ENCODE measurements at places on chromosomes 11 and 22.

DNA sequence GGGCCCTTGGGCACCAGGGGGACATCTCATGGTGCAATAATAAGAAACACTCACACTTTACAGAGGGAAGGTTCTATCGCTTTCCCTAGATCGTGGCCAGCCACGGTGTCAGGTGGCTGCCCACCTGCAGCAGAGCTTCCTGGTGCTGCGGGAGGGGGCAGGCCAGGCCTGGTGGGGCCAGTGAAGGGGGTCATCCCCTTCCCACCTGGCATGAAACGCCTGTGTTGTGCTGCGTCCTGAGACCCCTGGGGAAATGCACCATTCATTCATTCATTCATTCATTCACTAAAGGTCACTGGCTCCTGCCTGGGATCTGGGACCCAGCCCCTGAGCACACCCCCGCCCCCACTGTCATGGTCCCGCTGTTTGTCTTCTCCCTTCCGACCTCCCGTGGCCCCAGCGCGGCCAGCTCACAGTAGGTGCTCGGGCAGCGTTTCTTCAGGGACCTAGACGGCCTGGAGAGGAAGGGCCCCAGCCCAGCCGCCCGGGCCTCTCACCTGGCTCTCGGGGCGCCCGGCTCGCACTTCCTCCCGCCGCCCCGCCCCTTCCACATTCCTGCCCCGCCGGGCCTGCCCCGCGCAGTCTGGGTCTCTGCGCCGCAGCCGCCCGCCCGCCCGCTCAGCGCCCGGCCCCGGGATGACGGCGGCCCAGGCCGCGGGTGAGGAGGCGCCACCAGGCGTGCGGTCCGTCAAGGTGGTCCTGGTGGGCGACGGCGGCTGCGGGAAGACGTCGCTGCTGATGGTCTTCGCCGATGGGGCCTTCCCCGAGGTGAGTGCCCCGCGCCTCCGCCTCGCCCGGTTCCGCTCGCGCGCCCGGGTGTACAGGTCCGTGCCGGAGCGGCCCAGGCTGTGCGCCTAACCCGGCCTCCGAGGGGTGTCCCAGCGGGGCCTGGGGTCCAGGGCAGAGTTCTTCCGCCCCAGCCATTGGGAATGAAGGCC is at the start of gene RHOD:
RHOD (plus strand) TSS at position 581 of the 938 bp plus-strand sequence; CDS start at position 637, 56 bp downstream.
- no peak for DNase-seq

DNA sequence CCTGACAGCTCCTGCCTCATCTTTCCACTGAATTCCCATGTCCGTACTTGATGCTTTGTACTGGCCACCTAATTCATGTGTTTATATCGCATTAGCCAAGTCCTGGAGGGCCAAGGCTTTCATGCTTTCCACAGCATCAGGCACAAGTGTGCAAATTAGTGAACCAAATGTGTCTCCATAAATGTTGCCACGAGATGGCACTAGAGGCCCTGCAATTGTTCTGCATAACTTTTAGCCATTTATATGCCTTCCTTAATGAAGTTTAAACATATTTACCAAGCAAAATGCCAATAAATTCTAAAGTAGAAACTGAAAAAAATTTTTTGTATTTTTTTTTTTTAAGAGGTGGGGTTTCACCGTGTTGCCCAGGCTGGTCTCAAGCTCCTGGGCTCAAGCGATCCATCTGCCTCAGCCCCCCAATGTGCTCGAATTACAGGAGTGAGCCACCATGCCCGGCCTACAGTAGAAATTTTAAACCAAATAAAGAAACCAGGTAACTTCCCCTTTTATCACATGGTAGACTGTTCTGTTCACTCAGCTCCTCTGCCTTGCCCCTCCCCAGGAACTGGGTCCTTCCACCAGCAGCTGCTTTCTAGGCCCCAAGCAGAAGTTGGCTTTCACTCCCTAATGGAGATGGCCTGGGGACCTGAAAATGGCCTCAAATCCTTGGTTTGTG is 20.8 kb upstream of the IL18BP start:
- DNase-seq = no peak

DNA sequence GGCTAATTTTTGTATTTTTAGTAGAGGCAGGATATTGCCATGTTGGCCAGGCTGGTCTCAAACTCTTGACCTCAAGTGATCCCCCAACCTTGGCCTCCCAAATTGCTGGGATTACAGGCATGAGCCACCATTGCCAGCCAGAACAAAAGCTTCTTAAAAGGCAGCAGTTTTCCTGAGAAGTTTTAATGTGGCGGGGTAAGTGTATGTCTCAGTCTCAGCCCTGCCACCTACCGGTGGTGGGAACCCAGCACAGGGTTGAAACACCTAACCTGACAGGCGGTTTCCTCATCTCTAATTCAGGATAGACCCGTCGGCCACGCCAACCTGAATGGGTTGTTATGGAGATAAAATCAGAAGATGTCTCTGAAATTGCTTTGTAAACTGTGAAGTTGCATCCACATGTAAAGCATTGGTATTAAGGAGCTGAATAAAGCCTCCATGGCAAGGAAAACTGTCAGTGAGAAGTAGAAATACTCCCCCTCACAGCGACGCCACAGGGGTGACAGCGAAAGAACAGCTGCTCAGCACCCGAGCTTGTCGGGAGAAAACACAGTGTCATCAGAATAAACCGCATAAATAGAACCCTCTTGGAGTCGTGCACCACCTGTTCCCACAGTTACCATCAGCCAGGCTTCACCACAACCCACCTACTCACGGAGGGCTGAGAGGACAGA is 165.9 kb upstream of the NCAM1 start:
- DNase-seq = no peak

DNA sequence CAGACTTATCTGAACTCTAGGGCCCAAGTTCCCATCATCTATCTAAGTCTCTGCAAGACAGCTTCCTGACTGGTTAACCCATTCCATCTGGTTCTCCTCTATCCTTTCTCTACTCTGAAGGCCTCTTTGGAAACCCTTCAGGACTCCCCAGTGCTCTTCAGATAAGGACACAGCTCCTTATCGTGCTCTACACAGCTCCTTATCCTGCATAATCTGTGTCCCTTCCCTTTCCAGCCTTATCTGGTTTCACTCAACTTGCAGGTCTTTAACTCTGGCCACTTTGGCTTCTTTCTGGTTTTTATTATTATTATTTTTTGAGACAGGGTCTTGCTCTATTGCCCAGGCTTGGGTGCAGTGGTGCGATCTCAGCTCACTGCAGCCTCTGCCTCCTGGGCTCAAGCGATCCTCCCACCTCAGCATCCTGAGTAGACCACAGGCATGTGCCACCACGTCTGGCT is 10.6 kb downstream of the ENDOD1 start:
- DNase-seq = no peak

DNA sequence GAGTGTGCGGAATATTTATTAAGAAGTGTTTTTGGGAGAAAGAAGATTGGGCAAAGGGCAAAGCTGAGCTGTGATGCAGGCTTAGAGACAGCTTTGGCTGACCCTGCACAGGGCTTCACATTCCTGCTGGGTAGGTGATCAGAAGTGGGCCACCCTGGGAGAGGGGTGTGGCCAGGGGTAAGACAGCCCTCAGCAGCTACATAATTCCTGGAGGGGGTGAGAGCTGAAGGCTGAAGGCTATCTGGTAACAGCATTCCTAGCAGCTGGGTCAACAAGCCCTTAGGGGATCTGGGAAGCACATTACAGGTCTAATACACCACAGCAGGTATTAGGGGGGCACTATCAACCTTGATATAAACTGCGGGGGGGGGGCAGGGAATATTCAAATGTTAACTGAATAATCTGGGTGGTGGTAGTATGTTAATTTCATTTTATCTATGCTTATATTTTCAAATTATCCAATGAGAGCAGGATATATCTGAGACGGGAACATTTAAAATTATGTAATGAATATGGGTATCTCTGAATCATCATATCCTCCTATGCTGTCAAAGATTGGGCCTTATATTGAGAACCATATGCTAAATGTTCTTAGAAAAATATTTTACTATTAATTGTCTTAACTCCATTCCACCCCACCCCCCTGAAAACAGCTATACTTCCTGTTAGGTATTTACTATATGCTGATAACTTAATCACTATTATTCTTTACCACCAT is 5.9 kb downstream of the OOSP1 start:
- no peak for DNase-seq
